ENCODE measurements at places on chromosomes 7 and 10.
A peak's percentile ranks its signal among the peaks of the same experiment; 100 is the strongest.

- DNase-seq, result no peak
These were observed 383.9 kb downstream of the CALN1 start for GRCh38 chr7:72028267-72028666.

- DNase-seq, result no peak
These were observed 6.6 kb downstream of the VPS50 start for GRCh38 chr7:93238748-93239147.

DNA sequence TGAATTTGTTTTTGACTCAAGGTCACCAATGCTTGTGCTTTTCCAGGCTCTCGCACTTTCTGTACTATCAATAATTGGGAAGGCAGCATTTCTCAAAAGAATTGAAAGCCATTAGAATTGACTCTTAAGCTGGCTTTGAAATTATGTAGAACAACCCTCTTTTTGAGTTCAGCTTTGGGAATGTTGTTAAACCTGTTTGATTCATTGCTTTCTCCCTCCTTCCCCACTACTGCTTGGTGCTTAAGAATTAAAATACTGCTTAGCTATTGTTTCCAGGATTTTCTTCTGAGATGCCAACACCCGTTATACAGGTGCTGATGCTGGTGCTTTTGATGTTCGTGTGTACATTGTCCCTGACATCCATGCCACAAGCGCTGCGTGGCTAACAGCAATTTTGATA, 15.5 kb upstream of the FZD8 start:
- DNase-seq, result no peak

- DNase-seq, result no peak
These were observed 19.5 kb upstream of the PTF1A start for GRCh38 chr10:23172429-23173213.

GRCh38 chr7:99312316-99313203, 13.1 kb upstream of the ARPC1A start:
- DNase-seq, result peak; percentile 67

GRCh38 chr10:46540412-46541016, 15.9 kb downstream of the GPRIN2 start:
- DNase-seq, result no peak

- peak; percentile 82 for DNase-seq
These were observed 765 bp downstream of the PFKFB3 start for GRCh38 chr10:6203331-6204062.

DNA sequence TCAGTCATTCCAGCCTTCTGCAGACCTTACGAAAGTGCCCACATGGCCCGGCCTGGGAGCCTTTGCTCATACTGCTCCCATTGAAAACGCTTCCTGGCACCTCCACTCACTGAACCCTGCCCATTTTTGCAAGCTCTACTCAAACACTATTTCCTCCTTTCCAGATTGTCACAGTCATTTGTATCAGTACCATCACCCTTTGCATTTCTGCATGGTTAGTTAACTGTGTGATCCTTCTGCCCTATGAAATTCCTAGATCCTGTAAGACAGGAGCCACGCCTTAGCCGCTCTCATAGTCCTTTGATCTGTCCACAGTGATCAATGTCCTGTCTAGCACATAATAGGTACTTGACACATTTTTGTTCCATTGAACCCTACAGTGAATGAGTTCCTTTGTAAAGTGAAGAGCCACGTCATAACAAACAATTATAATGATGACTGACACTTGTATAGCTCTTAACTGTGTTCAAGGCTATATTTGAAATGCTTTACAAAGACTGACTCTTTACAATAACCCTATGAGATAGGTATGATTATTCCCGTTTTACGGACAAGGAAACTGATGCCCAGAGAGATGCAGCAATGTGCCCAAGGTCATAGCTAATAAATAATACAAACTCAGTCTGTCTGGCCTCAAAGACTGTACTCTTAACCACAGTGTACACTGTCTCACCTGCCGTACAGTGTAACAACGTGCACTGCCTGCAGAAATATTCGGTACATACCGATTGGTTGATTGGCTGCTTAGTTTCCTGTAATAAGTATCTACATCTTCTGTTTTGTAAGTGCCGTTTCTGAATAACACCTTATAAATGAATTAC, 16.6 kb upstream of the ITIH2 start:
- no peak for DNase-seq

GRCh38 chr10:60964257-60965235, 20.6 kb upstream of the RHOBTB1 start:
- DNase-seq, result peak; percentile 56

GRCh38 chr7:134839298-134839697, 59.9 kb downstream of the CALD1 start:
- DNase-seq, result no peak

DNA sequence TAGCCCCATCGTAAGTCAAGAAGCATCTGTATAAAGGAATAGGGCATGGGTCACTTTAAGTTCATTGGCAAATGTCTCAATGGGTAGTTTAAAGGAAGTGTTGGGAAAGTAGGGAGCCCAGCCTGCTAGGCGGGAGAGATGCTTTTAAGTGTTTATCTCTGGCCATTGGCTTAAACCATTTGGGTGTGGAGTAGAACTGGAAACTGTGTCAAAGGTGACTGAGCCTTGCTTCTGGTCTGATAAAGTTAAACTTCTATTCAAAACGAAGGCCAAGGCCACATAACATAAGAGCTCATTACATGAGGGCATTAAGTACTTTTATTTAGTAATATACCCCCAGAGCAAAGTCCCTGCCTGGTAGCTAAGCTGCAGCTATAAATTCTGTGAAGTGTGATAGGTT, 148.7 kb downstream of the SPAG6 start:
- no peak for DNase-seq

DNA sequence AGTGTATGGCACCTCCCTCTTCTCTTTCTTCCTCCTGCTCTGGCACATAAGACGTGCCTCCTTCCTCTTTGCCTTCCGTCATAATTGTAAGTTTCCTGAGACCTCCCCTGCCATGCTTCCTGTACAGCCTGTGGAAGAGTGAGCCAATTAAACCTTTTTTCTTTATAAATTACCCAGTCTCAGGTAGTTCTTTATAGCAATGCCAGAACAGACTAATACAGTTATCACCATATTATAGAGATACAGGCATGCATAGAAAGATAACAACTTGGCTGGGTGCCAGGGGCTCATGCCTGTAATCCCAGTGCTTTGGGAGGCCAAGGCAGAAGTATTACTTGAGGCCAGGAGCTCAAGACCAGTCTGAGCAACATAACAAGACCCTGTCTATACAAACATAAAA, 53.2 kb downstream of the GCC1 start:
- no peak for DNase-seq

DNA sequence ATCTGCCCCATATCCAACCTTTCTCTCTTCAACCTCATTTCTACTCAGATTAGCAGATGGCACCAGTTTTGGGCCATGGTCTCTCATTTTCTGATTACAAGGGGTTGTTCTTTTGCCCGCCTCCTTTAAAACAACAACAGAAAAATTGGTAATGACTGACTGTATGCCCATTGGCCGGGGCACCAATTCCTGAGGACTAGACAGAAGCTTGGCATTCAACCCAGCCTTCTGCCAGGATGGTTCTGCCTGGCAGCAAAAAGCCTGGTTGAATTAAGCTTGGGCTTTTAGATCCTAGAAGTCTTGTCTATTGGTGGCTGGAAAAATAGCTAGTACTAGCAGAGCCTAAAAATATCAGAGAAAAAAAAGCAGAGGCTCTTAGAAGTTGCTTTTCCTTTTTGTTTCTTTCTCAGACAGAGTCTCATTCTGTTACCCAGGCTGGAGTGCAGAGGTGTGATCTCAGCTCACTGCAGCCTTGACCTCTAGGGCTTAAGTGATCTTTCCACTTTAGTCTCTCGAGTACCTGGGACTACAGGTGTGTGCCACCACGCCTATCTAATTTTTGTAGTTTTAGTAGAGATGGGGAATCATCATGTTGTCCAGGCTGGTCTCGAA, 402.6 kb downstream of the AUTS2 start:
- no peak for DNase-seq

- DNase-seq, result no peak
These were observed 946.3 kb upstream of the LRRN3 start for GRCh38 chr7:110144599-110144998.

- no peak for DNase-seq
These were observed 7.1 kb upstream of the SEMA3E start for GRCh38 chr7:83655951-83656556.

DNA sequence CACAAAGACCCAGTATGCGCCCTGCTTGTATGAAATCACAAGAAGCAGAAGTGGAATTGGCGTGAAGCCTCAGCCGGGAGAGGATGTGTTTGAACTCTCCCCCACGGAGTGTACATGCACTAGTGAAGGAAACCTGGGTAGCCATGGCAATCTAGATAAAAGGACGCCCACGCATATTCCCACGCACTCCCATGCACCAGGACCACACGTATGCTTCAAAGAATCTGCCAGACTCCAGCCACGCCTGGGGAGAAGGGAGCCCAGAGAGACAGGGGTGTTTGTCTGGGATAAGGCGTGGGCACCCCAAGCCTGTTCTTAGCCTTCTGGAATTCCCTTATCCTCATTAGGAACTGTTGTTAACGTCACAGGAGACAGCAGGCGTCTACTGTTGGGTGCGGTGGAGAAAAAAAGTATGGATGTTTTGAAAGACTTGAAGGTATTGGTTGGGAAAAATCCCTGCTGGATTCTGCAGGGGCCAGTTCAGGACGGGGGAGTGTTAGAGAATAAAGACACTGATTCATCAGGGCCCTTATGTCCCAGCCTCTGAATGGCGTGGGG, 28.9 kb upstream of the ECHDC3 start:
- no peak for DNase-seq

DNA sequence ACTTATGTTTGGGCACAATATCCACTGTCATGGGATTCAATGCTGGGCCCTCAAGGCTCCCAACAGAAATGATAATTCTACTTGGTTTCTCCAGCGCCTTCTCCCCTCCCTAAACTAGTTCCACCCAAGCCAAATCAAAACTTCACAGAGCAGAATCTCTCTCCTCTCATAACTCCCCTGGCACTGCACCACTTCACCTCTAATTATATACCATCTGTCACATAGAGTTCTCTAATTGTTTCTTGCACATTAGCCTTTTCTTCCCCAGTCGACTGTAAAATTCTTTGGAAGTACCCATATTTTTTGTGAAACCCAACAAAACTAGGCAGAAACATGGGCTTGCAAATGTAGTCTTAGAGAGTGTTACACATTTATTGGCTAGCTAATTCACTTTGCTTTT, 8.1 kb downstream of the SGMS1 start:
- DNase-seq, result no peak

DNA sequence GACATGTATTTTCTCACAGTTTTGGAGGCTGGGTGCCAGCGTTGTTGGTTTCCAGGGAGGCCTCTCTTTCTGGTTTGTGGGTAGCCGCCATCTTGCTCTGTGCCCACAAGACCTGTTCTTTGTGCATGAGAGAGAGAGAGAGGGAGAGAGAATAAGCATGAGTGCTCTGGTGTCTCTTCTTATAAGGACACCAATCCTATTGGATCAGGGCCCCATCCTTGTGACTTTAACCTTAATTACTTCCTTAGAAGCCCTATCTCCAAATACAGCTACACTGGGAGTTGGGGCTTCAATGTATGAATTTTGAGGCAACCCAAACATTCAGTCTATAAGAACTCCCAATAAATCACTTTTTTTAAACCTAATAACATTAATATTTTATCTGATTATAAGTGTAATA, 114.6 kb downstream of the PARP12 start:
- no peak for DNase-seq

DNA sequence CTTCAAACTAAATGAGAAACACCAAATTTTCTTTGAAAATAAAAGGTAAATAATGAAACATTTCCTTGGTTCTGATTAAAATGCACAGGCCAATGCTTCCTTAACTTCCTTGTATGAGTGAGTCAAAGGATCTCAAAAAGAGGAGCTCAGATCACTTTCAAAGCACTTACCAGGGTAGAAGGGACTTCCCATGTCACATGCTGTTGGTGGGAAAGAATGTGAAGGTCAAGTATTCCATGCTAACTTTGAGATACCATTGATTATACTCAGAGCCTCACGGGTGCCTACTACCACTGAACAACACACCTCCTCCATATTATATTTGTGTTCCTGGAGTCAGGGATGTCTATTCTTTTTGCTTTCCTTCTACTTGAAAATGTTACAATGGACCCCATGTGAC, 233.5 kb upstream of the KIAA1217 start:
- DNase-seq, result no peak

DNA sequence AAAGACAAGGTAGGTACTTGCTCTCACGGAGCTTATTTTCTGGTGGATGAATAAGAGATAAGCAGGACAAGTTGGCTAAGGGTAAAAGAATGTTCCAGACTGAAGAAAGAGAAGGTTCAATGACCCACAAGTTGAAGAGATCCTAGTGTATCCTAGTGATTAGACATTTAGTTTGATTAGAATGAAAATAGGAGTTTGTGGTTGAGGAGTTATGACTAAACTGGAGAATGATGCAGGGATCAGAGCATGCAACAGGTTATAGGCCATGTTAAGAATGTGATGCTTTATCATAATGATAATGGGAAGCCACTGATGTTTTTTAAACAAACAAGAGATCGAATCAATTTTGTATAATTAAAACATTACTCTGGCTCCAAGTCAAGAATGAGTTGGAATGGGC, 357.2 kb downstream of the HPSE2 start:
- DNase-seq, result no peak

- DNase-seq, result peak; percentile 11
These were observed 61.4 kb downstream of the AASS start for GRCh38 chr7:122082670-122083069.

GRCh38 chr10:44830022-44830421, 81.1 kb upstream of the TMEM72 start:
- no peak for DNase-seq

DNA sequence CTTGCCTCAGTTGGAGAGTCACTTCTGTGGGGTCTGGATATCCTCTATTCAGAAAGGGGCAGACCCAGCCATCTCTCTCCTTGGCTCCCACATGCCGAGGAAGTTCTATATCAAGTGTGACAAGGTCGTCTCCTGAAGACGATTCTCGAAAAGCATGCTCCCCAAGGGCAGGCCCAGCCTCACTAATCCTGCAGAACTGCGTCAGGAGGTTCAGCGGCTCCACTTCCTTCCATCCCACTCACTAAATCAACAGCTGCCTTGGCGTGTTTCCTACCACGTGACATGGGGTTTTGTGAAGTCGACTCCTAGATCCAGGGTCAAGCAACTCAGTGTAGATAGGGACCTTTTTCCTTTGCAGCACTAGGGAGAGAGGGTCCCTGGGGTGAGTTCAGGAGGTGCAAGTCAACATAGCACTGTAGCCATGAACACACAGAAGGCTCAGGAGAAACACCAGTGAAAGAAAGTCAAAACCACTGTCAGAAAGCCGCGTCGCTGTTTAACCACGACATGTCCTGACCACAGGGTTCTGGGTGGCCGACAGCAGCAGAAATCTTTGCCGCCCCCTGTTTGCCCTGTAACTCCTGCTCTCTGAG, 156.4 kb downstream of the PRPF18 start:
- no peak for DNase-seq

GRCh38 chr10:33092596-33092995, 134.6 kb upstream of the ITGB1 start:
- DNase-seq, result no peak
